ENCODE measurements at places on chromosomes 5 and 9. TPM values are rescaled to one million over a fixed set of nuclear protein-coding genes. Genes with fewer than 3 reads are reported as not detected.

Gene PRELID2
- total RNA-seq: 8.9 TPM

Gene PHF24
- not detected for total RNA-seq

Gene NDUFA8
- total RNA-seq: 88.0 TPM

- no peak for DNase-seq
Measured at GRCh38 chr9:85156652-85157051, 487.1 kb downstream of the NTRK2 start.

- DNase-seq: no peak
Measured at GRCh38 chr5:150530951-150531588, 23.1 kb downstream of the NDST1 start.

- DNase-seq: no peak
Measured at GRCh38 chr5:151033217-151033934, 13.0 kb downstream of the GPX3 start.

DNA sequence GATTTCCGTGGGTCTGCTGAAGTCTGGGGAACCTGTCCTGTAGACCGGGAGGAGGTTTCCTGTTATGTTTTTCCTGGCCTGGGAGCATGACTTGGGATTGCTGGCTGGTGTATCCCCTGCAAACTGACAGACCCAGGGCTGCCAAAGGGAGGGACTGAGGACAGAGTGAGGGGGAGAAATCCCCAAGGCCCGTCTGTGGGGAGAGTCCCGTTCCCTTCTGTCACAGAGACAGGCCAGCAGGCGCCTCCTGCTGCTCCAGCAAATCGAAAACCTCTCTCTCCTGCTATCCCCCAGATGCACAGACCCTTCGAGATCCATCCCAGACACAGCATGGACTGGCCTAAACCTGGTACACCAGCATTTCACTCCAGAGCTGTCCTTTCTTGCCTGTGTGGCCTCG is 56.2 kb upstream of the ALDH1B1 start:
- DNase-seq: no peak

DNA sequence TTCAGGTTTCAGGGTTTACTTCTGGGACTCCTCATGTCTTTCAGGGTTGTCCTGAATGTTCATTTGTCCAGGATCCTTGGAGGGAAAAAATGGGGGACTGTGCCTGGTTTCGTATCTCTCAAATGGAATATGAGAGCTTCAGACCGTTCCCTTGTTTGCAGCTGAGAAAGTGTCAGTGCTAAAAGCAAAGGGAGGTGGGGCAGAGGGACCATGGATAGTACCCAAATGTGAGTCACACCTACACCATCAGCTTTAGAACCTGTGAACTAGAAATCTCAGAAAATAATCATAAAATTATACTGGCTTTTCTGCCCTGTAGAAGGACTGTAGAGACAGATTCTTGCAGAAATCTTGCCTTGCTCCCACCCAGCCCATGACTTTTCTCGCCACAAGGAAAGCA is 84.3 kb upstream of the TAF11L2 start:
- no peak for DNase-seq

DNA sequence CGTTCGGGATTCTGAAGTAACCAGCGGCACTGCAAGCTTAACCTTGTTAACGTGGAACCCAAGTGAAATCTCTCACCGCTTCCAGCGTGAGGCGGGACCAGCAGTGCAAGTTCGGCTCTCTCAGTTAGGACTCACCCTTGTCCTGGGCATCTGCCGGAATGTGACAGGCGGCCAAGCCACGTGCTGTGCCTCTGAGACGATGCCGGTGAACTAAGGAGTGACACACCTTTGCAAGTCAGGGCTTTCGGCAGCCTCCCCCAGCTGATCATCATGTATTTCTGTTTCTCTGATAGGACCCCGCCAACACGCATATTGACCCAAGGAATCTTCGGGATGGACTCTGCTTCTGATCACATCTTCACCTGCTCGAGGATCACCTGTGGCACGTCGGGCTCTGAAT is 415.0 kb upstream of the IRX1 start:
- DNase-seq: no peak

DNA sequence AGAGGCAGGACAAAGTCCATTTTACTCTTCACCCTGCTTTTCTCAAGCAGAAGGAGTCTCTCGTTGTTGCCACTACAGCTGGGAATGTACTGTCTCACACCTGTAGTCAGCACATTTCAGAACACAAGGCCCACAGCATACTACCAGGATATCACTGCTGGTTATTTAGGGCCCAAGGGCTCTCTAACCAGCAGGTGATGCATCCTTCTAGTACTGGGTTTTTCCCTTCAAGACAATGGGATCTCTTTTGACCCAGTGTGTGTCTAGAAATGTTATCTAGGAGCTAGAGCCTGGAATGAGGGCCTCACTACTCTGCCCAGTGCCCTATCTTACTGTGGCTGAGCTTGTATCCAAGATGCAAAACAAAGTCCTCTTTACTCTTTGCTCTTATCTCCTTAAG is 235.1 kb upstream of the PRR16 start:
- no peak for DNase-seq

Data from H4 (cell line).